ENCODE measurements at places on chromosomes 6 and 20.

DNA sequence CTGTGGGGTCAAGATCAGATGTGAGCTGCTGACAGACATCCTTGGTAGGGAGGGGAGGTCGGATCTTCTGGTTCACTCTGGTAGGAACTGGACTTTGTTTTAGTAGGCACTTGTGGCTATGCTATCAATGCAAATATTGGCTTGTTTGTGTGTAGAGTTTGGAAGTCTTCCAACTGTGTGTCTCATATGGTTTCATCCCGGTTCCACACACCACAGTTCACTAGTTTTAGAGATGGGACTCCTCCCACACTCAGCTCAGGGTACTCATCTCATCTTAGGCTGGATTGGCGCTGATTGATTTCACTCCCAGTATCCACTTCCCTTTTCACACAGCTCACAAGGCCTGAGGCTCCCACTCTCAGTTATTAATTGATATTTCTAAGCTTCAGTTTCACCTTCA is 161.3 kb downstream of the THBS2 start:
- peak; percentile 9 for DNase-seq

- peak; percentile 89 for DNase-seq
These were observed 2.9 kb downstream of the RAB32 start for GRCh38 chr6:146546443-146547043.

GRCh38 chr6:16163066-16163465 is 34.2 kb downstream of the MYLIP start:
- no peak for DNase-seq

DNA sequence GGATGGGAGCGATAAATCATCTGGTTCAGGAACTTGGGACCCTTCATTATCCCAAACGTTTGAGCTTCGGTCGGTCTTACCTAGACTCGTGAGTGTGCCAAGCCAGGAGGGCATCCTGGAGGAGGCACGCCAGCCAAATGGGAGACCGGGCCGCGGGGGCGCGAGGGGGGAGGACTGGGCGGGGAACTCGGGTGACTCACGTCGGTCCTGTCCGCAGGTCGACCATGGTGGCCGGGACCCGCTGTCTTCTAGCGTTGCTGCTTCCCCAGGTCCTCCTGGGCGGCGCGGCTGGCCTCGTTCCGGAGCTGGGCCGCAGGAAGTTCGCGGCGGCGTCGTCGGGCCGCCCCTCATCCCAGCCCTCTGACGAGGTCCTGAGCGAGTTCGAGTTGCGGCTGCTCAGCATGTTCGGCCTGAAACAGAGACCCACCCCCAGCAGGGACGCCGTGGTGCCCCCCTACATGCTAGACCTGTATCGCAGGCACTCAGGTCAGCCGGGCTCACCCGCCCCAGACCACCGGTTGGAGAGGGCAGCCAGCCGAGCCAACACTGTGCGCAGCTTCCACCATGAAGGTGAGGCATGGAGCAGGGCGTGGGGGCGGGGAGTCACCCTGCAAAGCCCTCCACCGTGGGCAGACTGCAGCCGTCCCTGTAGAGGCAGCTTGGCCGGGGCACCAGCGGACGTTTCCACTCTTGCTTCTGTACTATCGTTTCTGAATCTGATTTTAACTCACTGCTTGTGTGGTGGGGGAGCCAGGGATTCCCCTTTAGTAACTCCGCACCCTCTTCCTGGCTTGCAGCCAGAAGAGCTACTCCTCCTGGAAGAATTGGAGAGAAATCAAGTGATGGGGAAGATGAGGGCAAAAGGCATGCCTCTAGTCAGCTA is 2.7 kb downstream of the BMP2 start:
- DNase-seq, result peak; percentile 49

DNA sequence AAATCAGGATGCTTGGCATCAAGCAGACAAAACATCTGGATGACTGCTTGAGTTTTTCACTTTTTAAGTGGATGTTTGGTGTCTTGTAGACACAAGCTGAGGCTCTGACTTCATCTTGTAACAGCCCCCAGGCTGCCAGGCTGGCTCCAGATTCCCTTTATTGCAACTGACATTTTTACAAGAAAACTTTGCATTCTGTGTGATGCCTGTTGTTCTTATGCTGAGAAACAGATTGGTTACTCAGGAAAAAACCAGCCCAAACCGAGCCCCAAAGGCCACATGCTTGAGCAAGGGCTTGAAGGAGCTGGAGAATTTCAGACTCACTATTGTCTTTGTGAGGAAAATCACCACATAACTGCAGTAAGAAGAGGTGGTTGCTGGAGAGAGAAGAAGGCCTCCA is 98.4 kb upstream of the PREP start:
- no peak for DNase-seq

Measured in fibroblast of skin of right quadriceps (primary cell).